Activated B cell treated with CpG ODN at 0.5 μM for 24 hours (primary cell): ENCODE measurements at places on chromosomes 11 and 22. TPM values are rescaled to one million over a fixed set of nuclear protein-coding genes. Genes with fewer than 3 reads are reported as not detected.
A peak's percentile ranks its signal among the peaks of the same experiment; 100 is the strongest.

DNA sequence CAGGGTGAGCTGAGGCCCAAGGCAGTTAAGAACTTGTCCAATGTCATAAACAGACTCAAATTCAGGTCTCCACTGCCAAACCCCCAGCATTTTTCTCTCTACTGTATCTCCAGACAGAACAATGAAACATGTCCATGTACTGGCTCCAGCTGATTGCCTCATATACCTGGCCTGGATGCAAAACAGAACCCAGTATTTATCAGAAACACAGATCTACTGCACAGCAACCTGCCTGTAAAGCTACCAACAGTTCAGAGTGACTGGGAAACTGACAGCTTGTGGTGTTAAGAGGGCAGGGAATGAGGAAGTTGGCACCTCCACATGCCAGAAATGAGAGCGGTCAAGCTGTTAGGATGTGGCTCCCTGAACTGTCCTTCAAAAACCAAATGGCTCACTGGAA lies 41.6 kb downstream of the C11orf71 start:
- DNase-seq, result no peak

DNA sequence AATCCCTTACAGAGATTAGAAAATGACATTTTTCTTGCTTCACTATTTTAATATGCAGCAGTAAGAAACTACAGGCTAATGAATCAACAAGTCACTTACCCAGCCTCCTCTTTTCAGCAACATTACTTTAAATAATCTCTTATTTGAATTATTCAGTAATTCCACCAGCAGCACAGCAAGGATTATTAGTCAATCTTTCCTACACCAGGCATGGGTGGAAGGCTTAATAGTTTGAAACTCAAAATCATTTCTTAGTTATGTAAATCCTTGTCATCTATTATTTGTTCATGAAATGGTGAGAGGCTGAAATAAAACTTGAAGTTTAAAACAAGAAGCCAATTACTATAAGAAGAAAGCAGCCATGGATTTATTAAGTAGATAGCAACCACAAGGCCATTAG lies 530.5 kb downstream of the KCNA4 start:
- no peak for DNase-seq

GRCh38 chr11:60982184-60982583 lies 10.7 kb downstream of the CD6 start:
- DNase-seq, result no peak

GRCh38 chr11:119482521-119483011 lies 59.6 kb upstream of the THY1 start:
- peak; percentile 8 for DNase-seq

DNA sequence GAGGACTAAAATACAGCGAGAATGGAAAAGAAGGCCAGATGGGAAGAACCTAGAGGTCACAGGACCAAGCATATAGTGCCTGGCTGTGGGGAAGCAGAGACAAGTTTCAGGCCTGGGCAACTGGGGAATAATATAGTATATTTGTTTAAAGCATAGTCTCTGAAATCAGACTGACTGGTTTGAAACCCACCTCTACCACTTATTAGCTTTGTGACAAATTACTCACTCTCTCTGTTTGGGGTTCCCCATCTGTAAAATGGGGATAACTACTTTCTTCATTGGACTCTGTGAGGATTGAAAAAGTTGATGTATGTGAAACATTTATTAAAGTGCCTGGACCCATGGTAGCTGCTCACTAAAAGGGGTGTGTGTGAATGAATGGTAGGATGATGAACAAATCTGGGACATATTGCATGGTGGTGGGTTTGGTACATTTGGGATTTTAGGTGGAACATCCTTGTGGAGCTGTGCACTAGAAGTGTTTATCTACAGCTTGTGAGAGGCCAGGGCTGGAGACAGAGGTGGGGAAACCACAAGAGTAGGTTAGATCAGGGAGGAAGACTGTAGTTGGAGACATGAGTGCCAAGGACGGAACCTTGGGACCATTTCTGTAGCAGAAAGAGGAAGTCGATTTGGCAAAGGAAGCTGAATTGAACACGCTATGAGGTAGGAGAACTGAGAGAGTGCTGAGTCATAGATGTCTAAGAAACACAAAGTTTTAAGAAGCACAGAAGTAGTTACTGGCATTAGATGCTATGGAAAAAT lies 52.6 kb downstream of the SWAP70 start:
- no peak for DNase-seq

GRCh38 chr11:32002311-32002710 lies 88.6 kb upstream of the RCN1 start:
- DNase-seq, result no peak

DNA sequence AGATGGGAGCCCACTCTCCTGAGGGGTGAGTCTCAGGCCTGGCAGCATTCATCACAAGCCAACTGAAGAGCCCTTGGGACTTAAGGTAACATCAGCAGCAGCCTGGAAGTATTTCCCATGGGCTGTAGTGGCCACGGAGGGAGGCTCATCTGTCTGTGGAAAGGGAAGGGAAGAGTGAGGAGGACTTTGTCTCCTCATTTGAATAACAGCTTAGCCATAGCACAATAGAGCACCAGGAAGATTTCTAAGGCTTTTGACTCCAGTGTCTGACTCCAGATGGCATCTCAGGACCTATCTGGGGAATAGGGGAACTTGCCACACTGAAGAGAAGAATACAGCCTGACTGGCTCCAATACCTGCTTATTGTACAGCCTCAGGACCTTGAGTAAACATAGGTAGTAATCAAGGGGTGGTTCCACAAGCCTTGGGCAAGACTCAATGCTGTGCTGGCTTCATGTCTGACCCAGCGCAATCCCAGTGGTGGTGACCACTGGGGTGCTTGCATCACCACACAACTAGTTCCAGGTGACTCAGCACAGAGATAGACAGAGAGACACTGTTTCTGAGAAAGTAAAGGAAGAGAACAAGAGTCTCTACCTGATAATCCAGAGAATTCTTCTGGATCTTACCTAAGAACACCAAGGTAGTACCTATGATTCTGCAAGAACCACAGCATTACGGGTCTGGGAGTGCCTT lies 510.5 kb upstream of the CCDC179 start:
- no peak for DNase-seq

GRCh38 chr11:124759266-124760204 lies 2.6 kb downstream of the ESAM start:
- DNase-seq, result no peak

GRCh38 chr11:114262681-114263512 lies 33.3 kb upstream of the NNMT start:
- no peak for DNase-seq

DNA sequence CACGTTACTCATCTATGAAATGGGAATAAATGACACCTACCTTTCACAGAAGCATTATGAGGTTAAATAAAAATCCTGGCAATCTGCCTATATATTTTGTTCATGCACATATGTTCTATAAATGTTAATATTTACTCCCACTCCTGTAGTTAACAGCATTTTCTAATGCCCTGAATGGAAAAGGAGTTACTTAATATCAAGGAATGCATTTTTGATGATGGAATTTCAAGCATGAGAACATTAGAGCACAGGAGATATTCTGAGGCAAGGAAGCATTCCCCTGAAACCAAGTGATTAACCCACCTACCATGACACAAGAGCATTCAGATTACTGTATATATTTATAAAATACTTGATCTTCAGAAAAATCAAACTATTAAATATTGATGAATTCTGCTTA lies 102.1 kb downstream of the ARHGAP32 start:
- no peak for DNase-seq

GRCh38 chr11:116229236-116229970 lies 543.4 kb downstream of the BUD13 start:
- no peak for DNase-seq

GRCh38 chr11:69387409-69387885 lies 93.5 kb downstream of the MYEOV start:
- no peak for DNase-seq

DNA sequence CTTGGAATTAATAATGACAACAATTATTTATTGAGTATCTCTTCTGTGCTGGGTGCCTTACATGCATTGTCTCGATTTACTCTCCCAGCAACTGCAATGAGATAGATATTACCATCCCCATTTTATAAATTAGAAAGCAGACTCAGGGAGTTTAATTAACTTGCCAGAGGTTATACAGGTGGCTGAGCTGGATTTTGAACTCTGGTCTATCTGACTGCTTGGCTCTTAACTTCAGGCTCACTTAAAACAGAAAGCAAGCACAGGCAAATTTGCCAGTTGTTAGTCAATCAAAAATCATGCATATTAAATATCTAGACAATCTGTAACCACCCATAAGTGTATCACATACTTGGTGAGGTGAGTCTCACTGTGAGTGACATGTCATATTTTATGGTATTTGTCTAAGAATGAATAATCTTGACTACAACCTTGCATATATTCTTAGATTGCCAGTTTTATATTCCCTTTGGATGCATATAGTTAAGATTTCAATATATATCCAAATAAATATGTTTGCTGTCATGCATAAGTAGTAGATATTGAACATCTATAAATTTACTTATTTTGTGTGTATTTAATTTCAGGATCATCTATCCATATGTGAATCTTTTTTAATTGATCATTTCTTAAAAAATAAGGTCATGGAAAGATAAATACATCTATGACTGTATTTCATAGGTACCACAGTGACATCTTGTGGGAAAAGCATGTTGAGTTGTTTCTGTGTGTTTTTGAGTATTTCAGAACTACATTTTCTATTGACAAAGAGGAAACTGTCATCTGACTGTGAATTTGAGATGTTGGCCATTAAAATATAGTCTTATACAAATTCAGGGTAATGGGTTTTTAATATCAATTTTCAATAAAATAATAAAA lies 112.0 kb upstream of the ARHGAP42 start:
- no peak for DNase-seq

DNA sequence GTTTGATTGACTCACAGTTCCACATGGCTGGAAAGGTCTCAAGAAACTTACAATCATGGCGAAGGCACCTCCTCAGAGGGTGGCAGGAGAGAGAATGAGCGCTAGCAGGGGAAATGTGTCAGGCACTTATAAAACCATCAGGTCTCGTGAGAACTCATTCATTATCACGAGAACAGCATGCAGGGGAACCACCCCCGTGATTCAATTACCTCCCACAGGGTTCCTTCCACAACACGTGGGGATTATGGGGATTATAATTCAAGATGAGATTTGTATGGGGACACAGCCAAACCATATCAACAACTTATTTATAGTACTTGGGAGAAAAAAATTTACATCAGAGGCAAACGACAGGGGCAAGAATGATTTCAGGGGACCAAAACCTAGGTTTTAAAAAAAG lies 3.0 kb downstream of the ME3 start:
- no peak for DNase-seq

- no peak for DNase-seq
Measured at GRCh38 chr11:96817482-96818399, 427.9 kb downstream of the JRKL start.

DNA sequence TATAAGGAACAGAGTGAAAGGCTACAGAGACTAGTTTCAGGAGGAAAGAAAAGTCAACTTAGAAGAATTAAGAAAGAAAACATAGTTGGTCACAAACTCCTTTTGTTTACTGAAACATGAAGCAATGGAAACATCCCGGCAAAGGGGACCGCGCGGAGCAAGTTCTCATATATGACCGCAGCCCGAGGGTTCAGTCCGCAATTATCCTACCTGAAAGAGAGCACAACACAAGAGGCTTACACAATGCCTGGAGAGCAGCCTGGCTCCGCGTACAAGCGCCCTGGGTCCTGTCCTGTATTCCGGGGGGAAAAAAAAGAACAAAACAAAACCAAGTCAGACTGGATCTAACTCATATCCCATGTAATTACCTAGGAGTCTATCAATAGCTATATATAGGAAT lies 12.3 kb downstream of the RBM4B start:
- no peak for DNase-seq

TMEM80 gene
- 34.1 and 44.4 TPM in 2 replicates for total RNA-seq

TEX54 gene
- total RNA-seq, result 0.55 TPM in 1 of 2 replicates, not detected in the other

TUG1 gene
- total RNA-seq, result 70.4 and 83.0 TPM in 2 replicates

KRTAP5-1 gene
- not detected in 2 replicates for total RNA-seq

ADM2 gene
- 5.1 and 5.2 TPM in 2 replicates for total RNA-seq

TRPM5 gene
- not detected in 2 replicates for total RNA-seq

DEFB131B gene
- not detected in 2 replicates for total RNA-seq
